ENCODE measurements at places on chromosomes 11 and 22.
A peak's percentile ranks its signal among the peaks of the same experiment; 100 is the strongest.

DNA sequence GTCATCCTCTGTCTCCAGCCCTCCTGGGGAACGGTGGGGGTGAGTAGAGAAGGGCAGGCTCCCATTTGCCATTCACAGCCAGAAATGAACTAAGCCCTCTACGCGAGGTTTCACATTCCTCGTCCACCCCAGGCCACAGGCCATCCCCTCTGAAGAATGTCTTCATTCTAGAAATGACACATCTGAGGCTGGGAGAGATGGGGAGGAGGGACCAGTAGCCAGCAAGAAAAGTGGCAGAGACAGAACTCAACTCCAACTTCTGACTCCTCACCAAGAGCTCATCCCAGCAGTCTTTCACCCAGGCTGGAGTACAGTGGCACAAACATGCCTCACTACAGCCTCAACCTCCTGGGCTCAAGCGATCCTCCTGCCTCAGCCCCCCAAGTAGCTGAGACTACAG is 3.4 kb downstream of the CTSF start:
- no peak for DNase-seq

- no peak for DNase-seq
These were observed 423.7 kb downstream of the SHANK2 start for GRCh38 chr11:70828593-70829082.

- DNase-seq = peak; percentile 79
These were observed 6.8 kb downstream of the ST14 start for GRCh38 chr11:130166457-130166784.

DNA sequence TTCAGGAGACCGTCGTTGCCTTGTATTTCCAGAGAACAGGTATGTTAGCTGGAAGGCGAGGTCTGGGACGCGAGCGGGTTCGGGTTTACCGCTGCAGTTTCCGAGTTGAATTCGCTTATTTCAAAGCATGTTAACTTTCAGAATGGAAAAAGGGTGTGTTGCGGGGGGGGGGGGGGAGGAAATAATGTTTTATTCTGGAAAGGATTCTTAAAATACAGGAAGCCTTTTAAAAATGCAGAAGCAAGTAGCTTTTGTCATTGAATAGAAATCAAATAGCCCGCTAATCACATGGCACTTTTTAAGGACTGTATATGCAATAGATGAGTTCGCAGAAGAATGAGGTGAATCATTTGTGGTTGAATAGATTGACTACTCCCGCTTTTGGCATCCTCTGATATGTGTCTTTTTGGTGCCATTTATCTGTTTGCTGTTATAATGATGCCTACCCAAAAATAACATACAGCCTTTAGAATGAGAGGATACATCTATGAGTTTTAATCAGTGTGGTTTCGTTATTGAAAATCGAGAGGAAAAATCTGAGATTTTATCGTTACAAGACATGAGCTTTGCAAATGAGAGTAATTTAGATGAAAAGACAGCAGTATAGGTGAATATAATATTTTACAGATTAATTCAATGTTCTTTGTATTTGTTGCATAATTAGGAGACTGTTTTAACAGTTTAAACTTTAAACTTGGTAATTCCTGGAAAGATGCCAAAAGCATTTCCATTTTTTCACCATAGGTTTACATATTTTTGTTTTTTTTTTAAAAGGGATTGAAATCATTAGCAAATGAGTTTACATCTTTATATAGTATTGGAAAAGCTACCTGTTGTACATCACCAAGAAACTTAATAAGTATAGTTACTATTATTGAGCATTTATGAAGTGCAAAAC is 1.7 kb downstream of the PDE3B start:
- DNase-seq = no peak

- no peak for DNase-seq
These were observed 14.5 kb upstream of the PEX26 start for GRCh38 chr22:18063306-18063705.

GRCh38 chr11:101618709-101619108 is 34.9 kb upstream of the TRPC6 start:
- peak; percentile 20 for DNase-seq

DNA sequence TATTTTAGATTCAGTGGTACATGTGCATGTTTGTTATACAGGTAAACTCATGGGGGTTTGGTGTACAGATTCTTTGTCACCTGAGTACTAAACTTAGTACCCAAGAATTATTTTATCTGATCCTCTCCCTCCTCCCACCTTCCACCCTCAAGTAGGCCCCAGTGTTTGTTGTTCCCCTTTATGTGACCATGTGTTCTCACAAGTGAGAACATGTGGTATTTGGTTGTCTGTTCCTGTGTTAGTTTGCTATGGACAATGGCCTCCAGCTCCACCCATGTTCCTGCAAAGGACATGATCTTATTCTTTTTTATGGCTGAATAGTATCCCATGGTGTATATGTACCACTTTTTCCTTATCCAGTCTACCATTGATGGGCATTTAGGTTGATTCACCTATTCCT is 6.8 kb downstream of the SMIM38 start:
- DNase-seq = no peak

- peak; percentile 11 for DNase-seq
These were observed 44.9 kb upstream of the ETS1 start for GRCh38 chr11:128632141-128632791.

- DNase-seq = no peak
These were observed at the start of gene BATF2 for GRCh38 chr11:64996710-64997380. TSS of gene BATF2 (minus strand) at chr11:64996971. CDS start at chr11:64996914, 57 bp downstream.

GRCh38 chr11:36744375-36745168 is 146.5 kb upstream of the RAG2 start:
- DNase-seq = no peak

DNA sequence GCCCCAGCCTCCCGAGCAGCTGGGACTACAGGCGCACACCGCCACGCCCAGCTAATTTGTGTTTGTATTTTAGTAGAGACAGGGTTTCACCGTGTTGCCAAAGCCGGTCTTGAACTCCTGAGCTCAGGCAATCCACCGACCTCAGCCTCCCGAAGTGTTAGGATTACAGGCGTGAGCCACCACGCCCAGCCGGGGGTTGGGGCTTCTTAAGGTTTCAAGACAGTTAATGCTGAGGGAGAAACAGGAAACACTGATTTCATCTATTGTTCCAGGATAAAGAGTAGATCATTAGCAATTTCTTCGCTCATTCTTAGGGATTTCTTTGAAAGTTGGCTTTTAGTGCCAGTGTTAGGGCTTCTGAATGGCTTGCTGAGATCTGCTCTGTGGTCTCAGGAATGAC is 21.2 kb upstream of the CLMP start:
- DNase-seq = no peak

DNA sequence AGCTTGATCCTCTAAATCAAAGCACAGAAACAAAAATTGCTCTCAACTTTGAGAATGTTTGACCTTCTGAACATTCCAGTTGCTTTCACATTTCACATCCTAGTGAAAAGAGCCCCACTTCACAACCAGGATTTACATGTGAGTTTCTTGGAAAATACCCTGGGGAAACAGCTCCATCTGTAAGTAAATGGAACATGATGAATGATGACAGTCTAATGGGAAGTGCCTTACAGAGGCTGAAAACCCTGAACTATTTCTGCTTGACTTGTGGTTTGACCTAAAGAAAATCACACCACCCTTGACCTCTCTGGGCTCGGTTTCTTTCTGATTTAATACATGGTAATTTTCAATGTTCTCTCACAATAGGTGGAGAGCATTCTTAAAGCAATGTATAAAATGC is 499.4 kb upstream of the API5 start:
- no peak for DNase-seq

GRCh38 chr11:45087086-45087899 is 59.1 kb upstream of the PRDM11 start:
- DNase-seq = no peak

DNA sequence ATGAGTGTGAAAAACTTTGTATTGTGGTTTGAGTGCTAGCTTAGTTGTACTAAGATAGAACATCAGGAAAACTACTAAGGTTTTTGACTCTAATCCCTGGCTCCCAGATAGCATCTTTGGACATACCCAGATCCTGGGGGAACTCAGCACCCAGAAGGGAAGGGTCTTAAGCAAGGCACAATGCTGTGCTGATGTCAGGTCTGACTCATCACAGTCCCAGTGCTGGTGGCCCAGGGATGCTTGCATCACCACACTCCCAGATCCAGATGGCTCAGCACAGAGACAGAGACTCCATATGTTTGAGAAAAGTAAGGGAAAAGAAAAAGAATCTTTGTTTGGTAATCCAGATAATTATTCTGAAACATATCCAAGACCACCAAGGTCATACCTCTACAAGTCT is 18.3 kb upstream of the OR56A3 start:
- no peak for DNase-seq

GRCh38 chr11:117606790-117607189 is 190.2 kb downstream of the DSCAML1 start:
- DNase-seq = no peak

- no peak for DNase-seq
These were observed 33.9 kb downstream of the ARRB1 start for GRCh38 chr11:75317446-75318122.

DNA sequence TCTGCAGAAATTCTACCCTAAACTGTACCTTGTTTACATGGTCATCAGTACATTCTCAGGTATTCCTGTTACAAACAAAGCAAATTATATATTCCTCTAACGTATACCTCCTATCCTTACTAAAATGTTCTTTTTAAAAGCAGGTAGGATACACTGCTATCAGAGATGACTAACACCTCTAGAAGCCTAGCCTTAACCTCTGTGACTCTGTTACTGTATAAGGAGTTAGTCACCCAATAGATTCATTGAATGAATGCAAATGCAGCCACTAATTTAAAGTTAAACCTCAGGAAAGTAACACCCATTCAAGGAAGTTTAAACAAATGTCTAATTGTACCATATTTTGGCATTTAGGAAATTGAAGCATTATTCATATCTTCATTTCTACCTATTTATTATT is 82.2 kb downstream of the FCHSD2 start:
- DNase-seq = no peak

GRCh38 chr11:1924646-1925372 is 5.3 kb downstream of the TNNT3 start:
- no peak for DNase-seq

DNA sequence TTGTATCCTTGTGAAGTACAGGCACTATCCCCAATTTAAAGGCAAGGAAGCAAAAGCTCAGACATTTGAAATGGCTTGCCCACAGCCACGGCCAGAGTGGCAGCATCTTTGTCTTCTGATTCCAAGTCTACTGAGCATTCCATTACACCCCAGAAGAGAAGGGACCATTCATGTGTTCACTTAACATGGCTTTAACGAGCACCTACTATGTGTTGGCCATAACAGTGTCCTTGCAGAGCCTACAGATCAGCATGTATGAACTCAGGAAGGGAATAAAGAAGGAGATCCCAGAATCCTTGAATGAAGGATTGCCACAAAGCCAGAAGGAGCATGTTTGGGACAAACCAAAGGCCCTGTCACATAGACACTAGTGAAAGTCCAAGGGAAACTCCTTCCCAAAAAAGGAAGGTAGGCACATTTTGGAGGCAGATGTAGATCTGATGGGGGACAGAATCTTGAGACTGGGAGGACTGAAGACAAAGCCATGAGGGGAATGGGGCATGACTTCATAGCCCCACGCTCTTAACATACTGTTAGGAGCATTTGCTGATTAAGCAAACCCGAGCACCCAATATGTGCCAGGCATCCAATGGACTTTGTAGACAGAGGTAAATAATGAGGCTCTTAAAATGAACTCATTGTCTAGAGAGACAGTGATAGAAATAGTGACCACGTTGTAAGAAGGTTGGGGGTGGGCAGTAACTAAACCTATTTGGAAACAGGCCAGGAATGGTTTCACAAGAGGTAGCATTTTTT is 54.9 kb downstream of the P4HA3 start:
- no peak for DNase-seq

DNA sequence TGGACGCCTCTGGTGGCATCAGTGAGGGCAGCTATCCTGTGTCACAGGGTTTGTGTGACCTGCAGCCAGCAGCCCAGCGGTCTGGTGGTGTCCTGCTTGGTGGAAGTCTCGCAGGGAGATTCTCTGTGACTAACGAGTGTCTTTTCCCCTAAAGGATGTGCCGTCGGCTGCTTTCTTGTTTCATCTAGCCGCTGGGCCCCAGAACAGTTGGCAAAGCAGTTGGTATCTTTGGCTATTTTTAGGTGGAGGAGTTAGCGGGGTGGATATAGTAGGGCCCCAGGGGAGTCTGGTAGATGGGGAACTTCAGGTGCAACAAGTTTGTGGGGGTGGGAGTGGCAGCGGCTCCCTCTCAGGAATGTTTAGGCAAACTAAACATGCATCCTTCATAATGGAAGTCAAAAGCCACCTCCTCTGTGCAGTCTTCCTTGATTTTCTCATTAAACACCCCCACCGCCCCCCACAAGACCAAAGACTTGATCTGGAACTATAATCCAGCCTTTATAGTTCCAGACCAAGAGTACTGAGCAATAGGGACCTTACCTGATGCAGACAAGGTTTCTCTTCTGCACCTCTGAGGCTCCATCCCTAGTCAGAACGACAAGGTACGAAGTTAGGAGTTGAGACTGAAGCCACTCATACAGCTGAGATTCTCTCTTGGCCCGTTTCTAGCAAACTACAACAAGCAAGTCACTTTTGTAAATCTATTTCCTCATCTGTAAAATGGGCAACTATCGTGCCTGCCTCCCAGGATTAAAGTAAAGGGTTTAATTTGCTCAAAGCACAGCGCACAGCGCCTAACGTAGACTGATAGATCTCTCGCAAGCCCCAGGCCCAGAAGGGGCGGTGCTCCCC is 1.1 kb upstream of the PELI3 start:
- DNase-seq = no peak

DNA sequence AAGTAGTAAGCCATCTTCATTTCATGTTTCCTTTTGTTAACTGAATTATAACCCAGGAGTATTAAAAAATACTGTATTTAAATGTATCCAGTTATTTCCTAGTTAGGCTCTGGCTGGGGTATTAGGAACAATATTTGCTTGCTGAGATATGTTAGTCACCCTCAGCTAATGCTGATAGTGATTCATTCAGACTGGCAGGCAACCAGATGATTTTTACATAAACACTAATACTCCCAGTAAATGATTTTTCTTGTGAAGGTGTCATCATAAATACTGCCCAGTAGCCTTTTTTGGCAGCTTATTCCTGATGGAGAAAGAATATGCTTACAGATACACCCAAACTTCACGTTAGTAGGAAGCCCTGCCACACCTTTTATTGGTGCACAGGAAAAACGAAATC is 8.1 kb downstream of the YWHAH start:
- peak; percentile 69 for DNase-seq

- DNase-seq = no peak
These were observed 47.7 kb downstream of the CWC15 start for GRCh38 chr11:94925422-94926270.

DNA sequence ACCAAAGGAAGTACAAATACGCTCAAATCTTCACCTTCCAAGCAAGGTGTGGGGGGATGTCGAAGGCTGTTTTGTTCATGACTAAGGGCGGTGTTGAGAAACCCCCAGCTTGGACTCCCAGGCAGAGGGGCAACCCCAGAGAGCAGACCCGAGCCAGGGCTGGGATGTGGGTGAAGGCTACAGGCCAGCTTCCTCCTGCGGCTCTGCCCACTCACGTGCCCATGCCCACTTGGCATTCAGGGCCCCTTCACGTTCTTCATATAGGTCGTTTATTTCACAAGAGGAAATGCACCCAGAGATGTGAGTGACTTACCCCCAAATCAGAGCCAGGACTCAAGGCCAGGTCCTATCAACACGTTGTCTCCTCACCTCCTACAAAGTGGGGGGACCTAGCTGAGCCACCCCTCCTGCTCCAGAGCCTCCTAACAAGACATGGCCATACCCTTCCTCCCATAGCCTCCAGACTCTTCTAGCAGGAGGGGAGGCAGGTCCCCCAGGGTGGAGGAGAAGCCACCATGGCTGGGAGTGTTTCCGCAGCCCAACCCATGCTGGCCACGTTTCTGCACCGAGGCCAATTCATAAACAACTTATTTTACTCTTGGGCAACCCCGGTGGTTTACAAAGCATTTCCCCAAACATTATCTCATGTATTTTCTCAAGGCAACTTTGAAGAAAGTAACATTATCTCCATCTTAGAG is 22.0 kb downstream of the TMEM184B start:
- no peak for DNase-seq

Measured in GM04503 (cell line).